Gastroesophageal sphincter (tissue), 4 donors: ENCODE measurements at places on chromosomes 12 and 14.

- peak; percentile 90 for ATAC-seq
Measured at GRCh38 chr12:3299929-3300832, 190.8 kb upstream of the PRMT8 start.

GRCh38 chr12:59937148-59937547 is 341.3 kb downstream of the SLC16A7 start:
- no peak for ATAC-seq

GRCh38 chr14:95939335-95939734 is 62.7 kb downstream of the TUNAR start:
- no peak for ATAC-seq

DNA sequence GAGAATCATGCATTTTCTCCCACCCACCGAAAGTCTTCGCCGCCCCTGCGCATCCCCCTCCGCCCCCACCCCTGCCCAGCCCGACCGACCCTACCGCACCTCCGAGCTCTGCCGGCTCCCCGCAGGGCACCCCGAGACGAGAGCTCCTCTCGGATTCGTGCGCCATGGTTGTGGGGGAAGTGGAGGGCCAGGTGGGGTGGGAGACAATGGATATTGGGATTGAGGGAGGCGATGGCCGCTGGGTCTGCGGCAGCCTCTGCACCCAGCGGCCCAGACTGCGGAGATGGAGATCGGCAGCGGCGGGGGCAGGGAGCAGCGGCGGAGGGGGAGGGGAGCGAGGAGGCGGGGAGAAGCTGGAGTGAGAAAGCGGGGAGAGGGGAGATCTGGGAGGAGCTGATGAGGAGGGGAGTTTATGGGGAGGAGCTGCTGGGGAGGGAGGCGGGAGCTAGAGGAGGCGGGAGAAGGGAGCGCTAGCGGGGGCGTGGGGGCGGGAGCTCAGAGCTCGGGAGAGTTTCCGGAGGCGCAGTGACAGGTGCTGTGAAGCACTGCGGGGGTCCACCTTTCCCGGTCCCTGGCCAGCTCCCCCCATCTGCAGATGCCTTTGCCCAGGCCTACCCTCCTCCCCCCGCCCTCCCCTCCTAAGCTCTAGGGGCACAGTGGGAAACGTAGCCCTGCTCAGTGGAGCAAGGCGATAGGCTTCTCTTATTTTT is at the start of gene SALL2:
TSS of gene SALL2 (minus strand) at position 385 of the 710 bp plus-strand sequence. CDS start at position 166, 219 bp downstream.
- peak; percentile 92 for ATAC-seq

DNA sequence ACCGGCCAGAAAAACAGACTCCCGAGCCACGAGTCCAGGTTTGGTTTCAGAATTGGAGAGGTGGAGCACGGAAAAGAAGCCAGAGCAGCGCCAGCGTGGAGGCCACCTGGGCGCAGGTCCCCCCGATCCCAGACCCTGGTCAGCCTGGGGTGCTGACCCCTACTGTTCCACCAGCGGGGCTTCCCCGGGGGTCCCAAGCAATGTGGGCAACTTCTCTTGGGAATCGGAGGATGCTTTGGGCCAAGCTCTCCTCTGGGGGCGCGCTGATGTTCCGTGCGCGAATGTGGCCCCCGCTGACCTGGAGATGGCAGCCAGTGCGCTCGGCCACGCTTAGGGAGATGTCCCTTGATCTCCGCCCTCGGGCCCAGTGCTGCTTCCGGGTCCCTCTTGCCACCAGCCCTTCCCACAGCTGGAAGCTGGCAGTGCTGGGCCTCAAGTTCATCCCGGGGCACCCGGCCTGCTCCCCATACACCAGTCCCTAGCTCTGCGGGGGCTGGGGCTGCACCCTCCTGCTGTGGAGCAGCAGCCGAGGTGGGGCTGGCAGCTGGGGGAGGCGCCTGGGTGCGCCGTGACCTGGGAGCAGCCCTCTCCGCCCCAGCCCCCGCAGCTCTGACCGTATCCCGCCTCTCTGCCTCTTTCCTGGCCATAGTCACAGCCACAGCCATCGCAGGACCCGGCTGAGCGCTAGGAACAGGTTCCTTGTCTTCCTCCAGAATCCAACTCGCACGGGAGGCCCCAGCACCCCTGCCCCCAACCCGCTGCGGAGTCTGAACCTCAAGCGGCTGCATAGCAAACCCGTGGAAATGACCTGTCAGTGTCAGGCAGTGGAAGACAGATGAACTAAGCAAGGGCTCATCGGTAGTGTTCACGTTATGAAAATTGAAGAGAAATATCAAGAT is 91.2 kb downstream of the RCOR1 start:
- no peak for ATAC-seq

GRCh38 chr12:81596558-81596957 is 162.6 kb downstream of the PPFIA2 start:
- no peak for ATAC-seq

- no peak for ATAC-seq
Measured at GRCh38 chr14:22882529-22883172, 371 bp upstream of the REM2 start.

GRCh38 chr12:118964988-118965387 is 16.4 kb upstream of the SRRM4 start:
- ATAC-seq = no peak

- ATAC-seq = peak; percentile 52
Measured at GRCh38 chr14:24411443-24412389, 12.9 kb downstream of the NYNRIN start.

- ATAC-seq = no peak
Measured at GRCh38 chr12:104637604-104638003, 180.9 kb downstream of the CHST11 start.

GRCh38 chr14:61262082-61262481 is 19.1 kb downstream of the TMEM30B start:
- no peak for ATAC-seq

- no peak for ATAC-seq
Measured at GRCh38 chr12:13049816-13050215, 5.6 kb downstream of the FAM234B start.

- ATAC-seq = no peak
Measured at GRCh38 chr12:131057211-131057721, 103.6 kb downstream of the ADGRD1 start.

- no peak for ATAC-seq
Measured at GRCh38 chr14:75757644-75758402, 96.8 kb downstream of the TTLL5 start.

DNA sequence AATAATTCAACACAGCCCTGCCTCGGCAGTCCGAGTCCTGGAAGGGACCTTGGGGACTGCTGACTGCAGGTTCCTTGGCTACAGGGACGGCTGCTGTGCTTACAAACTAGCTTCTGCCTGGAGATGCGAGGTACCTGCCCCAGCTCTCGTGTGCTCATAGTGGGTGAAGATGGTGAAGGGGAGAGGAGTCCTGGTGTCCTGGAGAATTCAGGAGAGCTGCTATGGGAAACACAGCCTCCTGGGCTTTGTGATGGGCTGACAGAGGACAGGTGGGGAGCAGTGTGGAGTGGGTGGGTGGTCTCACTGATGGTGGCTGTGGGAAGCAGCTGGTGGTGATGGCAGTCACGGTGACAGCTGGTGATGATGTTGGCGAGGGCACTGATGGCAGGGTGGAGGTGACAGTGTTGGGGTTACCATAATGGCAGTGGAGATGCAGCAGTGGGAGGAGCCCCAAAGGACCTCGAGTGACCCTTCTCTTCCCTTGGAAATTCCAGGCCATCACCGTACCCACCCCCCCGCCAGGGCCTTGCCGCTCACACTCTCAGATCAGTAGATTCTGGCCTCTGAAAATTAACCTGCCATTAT is 32.8 kb downstream of the HVCN1 start:
- ATAC-seq = no peak

- no peak for ATAC-seq
Measured at GRCh38 chr12:224330-224729, 10.4 kb upstream of the SLC6A12 start.

DNA sequence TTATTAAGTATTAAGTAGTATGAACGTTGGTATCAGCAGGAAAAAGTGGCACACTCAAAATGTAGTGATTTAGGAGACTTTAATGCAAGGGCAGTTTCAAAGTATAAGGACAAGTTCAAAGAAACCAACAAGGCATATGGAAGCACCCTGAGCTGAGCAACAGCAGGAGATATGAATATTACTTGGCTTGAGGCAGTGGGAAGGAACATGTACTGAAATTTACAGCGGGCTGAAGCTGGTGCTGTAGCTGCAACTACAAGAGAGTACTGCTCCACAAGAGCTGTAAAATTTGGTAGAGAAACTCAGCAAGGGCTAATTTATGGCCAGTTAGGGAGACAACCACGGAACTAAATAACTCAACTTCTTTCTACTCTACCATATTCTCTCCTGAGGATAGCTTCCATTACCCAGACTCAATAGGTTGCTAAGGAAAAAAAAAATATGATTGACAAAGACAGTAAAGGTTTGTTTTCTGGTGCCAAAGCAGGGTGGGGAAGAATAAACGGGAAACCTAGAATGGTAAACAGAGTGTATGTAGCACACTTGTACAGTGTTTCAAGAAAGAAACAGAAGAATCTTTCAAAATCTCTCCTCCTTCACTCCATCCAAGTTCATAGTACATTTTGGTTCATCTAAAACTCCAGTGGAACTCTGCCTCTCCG is 487.8 kb upstream of the MGAT4C start:
- ATAC-seq = no peak

- ATAC-seq = peak; percentile 66
Measured at GRCh38 chr14:91897106-91897701, 29.9 kb upstream of the TC2N start.

DNA sequence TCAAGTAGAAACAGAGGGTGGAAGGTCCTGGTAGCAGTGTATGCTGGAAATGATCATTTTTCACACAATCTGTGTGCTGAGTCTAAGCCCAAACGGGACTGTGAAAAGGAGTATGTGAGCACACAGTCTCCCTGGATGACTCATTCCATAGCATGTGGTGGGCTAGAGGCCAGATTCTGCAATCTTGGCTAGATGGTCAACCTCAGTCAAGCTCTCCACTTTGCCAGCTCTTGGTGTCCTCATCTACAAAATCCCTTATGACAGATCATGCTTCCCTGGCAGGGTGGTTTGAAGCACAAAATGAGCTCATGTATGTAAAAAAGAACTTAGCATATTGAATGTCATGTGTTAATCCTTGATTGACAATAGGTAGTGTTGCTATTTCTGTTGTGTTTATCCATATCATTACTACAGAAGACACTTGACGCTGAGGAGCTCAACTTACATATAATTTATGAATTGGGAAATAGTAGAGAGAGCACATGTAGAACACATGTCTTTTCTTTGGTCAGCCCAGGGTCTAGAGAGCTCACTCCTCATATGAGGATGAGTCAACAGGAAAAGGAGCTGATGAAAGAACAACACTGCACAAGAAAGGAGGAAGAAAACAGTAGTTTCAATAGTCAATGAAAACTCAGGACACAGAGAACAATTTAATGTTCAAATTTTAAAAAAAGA is 517.5 kb downstream of the BCL11B start:
- ATAC-seq = no peak

DNA sequence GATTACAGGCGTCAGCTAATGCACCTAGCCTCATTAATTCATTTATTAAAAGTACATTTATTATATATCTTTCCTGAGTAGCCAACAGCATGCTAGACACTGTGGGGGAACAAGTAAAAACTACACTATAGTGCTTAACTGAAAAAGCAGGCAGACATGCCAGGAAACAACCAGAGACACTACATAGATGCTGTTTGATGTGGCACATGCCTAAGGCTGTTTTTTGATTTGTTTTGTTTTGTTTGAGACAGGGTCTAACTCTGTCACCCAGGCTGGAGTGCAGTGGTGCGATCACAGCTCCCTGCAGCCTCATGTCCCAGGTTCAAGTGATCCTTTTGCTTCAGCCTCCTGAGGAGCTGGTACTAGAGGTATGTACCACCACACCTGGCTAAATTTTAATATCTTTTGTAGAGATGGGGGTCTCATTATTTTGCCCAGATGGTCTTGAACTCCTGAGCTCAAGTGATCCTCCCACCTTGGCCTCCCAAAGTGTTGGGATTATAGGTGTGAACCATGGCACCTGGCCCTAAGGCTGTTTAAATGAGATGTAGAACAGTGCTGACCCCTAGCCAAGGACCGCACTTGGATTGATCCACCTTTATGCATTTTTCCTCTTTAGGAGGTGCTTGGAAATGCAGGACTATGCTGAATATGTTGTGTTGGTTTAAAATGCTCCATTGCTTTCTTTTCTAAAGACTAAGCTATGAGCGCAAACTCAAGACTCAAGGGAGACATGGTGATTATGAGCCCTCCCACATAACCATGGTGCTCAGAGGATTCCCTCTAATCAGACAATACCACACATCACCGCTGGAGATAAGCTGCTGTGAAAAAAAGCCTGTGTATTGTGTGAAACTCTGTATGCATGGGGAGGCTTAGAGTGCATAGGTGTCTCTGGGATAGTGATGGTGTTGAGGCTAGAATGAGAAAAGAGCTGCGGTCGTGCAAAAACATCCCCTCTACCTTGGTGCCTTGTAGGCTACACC is 10.5 kb upstream of the C14orf93 start:
- ATAC-seq = no peak

DNA sequence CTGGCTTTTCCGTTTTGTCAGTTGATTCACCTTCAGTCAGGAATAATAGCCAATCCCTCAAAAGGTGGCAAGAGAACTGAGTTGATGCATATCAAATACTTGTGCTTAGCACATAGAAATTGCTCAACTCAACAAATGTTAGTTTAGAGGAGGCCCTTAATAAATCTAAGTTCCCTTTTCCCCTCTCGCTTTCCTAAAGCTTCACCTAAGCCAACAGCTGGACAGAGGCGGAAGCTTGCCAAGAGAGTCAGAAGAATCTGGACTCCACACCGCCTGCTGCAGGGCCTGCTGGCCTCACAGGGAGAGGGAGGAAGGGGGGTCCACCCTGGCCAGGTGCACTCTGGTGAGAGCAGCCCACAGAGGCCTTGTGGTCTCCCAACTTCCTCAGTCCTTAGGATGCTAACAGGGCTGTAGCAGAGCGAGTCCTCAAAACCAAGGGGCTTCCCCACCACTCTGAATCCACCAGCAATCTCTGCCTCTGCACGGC is 213.1 kb downstream of the CHST11 start:
- no peak for ATAC-seq

GRCh38 chr14:98868866-98869265 is 403.1 kb downstream of the BCL11B start:
- ATAC-seq = no peak

DNA sequence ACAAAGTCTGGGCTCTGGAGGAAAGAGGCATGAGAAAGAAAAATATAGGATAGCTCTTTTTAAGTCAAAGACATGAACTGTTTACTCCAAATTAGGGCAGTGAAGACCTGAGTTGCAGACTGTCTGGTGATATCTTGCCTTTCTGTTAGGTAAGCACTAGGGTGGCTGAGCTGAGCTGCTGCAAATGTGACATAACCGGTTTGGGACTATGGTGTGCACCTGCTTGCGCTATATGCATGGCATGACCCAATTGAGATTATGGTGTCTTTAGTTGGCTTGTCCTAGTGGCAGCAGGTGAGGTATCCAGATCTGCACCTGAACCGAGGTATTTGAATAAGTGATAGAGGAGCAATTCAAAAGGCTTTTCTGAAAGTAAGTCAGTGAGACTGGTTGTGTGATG is 345.6 kb downstream of the APAF1 start:
- ATAC-seq = no peak

DNA sequence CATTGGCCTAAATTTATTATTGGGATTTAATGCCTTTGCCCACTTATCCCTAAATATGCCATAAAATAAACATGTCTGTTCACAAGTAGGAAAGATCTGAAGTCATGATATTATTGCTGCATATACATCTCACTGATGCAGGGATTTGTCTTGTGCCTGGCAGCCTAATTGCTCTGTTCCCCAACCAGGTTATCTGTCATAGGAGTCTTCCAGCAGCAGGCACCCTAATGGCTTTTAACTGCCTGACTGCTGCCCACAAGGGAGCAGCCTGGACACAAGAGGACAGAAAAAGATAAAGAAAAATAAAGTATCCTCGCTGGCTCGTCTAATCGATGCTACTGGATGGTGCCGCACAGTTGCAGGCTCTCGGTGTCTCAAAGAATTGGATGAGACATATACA is 337.6 kb upstream of the FAR2 start:
- no peak for ATAC-seq
